ENCODE measurements at places on chromosomes 4 and X. TPM values are rescaled to one million over a fixed set of nuclear protein-coding genes. Genes with fewer than 3 reads are reported as not detected.

The CXXC4 gene
- 0.63 TPM for total RNA-seq

GRCh38 chr4:70994387-70995099 is 1.1 kb downstream of the DCK start:
- no peak for DNase-seq

The NEIL3 gene
- total RNA-seq: 0.35 TPM

The FGF2 gene
- total RNA-seq: 16.9 TPM

DNA sequence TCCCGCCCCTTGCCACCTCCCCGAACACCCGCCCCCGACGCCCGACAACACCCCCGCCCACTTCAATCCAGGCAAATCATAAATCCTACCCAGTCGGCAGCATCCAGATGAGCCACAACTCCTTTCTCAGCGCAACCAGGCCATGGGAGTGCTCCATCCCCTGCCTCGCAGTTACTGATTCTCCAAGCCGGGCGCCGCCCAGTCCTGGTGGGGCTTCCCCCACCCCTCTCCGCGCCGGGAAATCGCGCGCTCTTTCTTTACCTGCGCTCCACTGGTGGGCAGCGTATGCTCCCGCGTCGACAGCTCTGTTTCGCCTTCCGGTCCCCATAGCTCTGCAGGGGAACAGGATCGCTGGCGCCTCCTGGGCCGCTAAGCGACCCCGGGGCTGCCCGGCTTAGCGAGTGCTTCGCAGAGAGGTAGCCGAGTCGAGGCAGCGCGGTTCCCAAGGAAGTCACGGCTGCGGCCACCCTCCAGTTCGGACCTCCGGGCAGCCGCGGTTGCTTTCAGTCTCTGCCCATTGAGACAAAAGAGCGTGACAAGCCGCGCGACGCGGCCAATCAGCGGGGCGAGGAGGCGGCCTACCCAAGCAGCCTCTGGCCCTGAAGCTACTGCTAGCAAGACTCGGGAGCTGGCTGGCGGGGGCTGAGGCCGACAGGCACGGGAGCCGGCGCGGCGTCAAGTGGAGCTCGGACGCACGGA is 43.7 kb upstream of the TMSB15B start:
- peak; percentile 77 for DNase-seq

The UGT2B10 gene
- not detected for total RNA-seq

DNA sequence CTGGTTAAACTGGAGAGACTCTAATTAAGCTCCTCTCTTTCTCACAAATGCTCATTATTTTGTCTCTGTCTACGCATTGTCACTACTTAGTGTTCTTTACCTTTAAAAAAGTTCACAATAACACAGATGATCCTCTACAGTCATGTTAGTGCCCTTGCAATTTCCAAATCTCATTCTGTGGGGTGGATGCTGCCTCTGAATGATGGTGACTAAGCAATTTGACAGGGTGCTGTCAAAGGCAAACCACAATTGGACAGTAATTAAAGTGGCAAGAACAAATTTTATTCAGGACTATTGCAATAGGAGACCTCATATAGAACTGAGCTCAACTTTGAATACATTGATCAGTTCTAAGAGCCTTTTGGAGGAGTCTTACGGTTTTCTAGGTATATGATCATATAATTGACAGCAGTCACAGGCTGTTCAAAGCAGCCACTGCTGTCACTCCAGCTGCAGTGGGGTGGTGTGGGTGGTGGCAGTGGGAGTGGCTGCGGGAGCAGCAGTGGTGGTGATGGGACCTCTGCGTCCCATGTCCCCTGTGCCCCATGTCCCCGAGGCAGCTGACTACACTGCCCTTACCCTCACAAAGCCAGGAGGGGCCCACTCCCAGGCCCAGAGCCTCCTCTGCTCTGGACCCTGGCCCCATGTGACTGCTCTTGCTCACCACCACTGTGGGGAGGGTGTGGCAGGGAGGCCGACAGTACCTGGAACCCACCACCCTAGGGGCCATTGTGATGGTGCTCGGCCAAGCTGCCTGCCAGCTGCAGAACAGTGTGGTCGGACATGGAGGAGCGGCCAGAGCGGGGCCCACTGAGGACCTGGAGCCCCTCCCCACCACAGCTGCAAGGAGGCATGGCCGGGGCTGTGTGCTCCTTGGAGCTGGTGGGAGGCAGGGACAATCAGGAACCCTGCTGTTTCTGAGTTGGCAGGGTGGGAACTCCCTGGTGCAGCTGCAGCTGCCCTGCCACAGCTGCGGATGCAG is 30.4 kb upstream of the PAGE1 start:
- no peak for DNase-seq

GRCh38 chrX:9957743-9958142 is 9.4 kb upstream of the CLDN34 start:
- DNase-seq: no peak

The SFRP2 gene
- 4.1 TPM for total RNA-seq

- peak; percentile 41 for DNase-seq
These were observed 8.0 kb upstream of the KCNE5 start for GRCh38 chrX:109632906-109633504.

DNA sequence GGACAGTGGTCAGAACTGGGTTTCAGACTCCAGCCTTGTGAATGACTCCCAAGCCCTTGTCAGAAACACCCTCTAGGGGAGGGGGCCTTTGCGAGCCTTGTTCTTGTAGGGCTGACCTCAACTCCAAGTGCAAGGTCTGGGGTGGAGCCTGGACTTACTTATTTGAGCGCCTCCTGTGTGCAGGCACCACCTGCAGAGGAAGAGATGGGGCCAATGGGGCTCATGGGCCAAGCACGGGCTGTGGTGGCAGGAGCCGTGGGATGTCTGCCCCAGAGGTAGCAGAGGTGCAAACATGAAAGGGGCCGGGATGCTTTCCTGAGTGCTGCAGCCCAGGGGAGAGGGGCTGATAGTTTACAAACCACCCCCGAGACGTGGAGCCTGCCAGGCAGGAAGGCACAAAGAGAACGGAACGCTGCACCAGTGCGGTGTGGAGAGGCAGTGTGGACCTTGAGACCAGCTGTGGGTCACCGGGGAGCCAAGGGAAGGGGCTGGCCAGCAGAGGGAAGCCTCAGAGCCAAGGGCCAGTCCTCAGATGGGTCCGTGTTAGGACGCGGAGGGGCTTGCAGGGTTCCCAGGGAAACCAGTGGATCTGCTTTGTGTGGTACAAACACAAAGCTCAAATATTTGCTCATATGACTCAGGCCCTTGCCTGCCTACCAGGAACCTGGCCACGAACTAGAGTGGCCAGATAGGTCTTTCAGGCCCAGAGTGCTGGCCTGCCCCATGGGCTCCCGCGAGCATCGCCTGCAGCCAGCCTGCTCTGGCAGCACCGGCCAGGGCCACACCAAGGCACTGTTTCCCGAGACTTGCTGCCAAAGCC is 8.7 kb upstream of the TADA2B start:
- DNase-seq: no peak

GRCh38 chrX:41923978-41924683 is 777 bp upstream of the CASK start:
- no peak for DNase-seq

The FAM236B gene
- total RNA-seq: not detected

DNA sequence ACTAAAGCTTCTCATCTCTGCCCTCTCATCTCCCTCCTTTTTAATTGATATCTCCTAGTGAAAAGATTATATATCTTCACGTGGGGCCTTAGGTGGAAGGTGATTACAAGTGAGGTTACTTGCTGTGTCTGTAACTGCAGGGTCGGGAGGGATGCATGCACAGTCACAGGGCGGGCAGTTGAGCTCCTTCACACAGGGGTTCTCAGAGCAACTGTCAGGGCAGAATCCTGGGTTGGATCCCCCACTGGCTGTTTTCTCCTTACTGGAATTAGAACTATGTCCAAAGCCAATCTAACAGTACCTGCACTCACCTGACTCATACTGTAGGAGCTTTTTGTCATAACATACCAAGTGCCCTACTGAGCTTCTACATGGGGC is 141.1 kb downstream of the AASDH start:
- no peak for DNase-seq

- no peak for DNase-seq
These were observed 48.8 kb downstream of the RPS6KA3 start for GRCh38 chrX:20217906-20218305.

The NHSL2 gene
- 10.8 TPM for total RNA-seq

- DNase-seq: no peak
These were observed 33.1 kb upstream of the ANXA10 start for GRCh38 chr4:168059251-168059650.

The SSX4B gene
- not detected for total RNA-seq

The ITM2A gene
- 60.6 TPM for total RNA-seq

The XAGE1A gene
- total RNA-seq: not detected

DNA sequence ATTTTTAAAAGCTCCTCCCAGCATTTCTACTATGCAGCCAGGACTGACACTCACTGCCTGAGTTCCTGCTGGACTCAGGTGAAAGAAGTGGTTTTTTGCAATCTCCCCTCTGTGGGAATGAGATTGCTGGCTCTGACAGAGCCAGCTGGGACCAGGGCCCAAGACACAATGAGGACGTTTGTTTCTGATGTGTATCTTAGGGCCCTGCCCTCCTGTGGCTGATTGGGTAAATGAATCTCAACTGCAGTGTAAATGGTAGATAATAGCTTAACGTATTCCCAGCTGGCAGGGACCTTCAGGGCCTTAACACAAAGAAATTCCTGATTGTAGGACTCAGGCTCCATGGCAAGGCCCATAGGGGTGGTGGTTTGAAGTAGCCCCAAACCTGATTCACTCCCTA is 85.8 kb upstream of the PRPS1 start:
- no peak for DNase-seq

The BEND2 gene
- total RNA-seq: not detected

The TMPRSS11D gene
- total RNA-seq: not detected

- no peak for DNase-seq
These were observed 52.7 kb upstream of the NEIL3 start for GRCh38 chr4:177256950-177257349.

The MTCP1 gene
- 23.8 TPM for total RNA-seq

DNA sequence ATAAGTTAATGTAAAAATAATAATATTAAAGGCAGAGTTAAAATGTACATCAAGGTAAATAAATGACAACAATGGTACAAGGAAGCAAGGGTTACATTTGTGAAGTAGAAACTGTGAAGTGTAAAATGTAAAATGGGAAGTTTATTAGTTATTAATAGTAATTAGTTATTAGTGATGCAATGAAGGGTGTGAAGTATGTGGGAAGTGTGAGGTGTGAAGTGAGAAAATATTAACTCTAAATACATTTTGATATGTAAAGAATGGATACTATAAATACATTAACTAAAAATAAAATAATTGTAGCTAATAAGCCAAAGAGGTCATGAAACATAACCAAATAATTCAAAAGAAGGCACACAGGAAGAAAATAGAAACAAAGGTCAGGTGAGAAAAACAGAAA is 316.4 kb downstream of the GBA3 start:
- no peak for DNase-seq

DNA sequence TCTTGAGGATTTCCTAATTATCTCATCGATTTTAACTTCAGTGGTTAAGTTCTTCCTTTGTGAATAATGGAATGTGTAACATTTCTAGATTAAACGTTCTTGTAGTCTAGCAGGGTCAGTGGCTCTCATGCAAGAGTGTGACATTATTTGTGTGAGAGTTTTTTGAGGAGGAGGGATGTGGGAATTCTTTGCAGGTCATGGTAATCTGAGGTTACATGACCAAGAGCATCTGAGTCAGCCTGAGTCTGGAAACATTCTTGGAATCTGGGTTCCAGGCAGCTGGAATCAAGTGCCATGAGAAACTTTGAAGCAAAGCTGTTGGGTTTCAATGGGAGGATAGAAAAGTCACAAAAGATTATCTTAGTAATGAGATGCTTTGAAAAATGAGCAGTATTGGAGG is 49.5 kb downstream of the GK start:
- DNase-seq: no peak

GRCh38 chr4:79364061-79364460 is 38.2 kb upstream of the NAA11 start:
- no peak for DNase-seq

DNA sequence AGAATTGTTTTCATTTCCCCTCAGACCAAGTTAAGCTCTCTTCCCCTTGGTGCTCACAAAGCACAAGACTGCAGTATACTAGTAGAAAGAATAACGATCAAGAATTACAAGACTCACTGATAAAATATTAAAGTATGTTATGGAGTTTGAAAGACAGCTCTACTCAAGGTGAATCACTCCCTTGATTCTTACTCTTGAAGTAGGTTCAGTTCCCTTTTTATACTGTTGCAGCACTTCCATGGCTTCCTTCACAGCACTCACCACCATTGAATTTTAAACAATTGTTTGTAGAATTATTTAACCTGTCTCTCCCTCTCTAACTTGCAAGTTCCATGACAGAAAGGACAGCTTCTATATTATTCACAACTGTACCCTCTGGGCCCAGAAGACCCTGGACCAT is 42.2 kb downstream of the CASK start:
- DNase-seq: no peak

DNA sequence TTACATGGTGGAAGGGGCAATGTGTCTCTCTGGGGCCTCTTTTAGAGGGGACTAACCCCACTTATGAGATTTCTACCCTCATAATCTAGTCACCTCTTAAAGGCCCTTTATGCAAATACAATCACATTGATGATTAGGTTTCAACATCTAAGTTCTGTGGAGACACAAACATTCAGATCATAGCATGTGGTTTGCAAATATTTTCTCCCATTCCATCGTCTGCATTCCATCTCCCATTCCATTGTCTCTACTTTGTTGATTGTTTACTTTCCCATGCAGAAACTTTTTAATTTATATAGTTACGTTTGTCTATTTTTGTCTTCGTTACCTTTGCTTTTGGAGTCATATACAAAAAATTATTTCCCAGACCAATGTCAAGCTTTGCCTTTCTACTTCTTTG is 927.5 kb upstream of the INTU start:
- no peak for DNase-seq

GRCh38 chr4:11368701-11369115 is 60.0 kb downstream of the HS3ST1 start:
- DNase-seq: peak; percentile 72

The AR gene
- 13.6 TPM for total RNA-seq

DNA sequence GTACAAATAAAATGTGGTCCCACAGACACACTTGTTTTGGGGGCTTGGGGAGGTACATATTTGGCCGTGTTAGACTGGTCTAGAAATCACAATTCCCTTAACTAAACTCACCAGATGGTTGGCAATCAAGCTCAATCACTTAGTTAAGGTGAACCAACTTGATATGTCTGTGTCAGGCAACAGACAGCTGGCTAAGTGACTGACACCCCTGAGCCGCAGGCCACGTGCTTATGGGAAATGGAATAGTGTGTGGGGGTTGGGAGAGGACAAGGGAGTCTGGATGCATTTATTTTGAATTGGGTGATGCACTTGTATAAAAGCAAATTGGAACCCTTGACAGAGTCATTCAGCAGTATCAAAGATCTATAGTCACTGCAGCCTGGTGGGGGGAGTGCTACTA is 209.0 kb downstream of the HS6ST2 start:
- no peak for DNase-seq

The HGFAC gene
- 1.6 TPM for total RNA-seq

DNA sequence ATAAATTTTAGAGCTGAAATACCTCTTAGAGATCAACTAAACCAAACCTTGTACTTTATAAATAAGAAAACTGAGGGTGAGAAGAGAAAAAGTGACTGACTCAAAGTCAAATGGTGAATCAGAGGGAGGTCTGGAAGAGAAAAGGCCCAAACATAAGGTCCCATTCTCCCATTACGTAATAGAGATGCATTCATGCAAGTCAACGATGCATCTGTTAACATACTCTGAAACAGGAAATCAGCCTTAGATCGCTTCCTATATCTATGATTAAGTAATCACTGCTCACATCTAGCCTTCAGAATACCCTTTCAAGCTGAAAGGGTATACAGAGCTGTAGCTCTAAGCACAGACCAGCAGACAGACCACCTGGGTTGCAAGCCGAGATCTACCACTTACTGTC is 6.5 kb downstream of the RNF150 start:
- no peak for DNase-seq

Measured in kidney (tissue), 22 donors.